ENCODE measurements at places on chromosomes 12 and 14.

DNA sequence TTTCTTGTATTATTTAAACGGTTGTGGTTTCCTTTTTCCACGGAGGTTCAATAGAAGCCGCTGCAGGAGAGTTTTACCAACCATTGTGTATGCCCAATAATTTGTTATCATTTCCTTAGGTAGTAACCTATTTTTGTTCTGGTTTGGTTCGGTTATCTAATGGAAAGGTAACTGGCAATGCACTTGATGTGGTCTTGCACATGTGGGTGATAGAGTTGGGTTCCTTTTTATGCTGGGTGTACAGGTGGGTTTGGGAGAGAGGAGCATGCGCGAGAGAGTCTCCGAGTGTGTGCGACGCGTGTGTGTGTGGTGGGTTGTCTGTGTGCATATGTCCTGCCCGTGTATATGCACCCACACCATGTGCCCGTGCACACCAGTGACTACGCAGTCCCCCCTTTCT, 102.7 kb upstream of the FKBP4 start:
- no peak for DNase-seq

GRCh38 chr14:69323999-69324282, 64.0 kb downstream of the GALNT16 start:
- DNase-seq, result no peak

- no peak for DNase-seq
Measured at GRCh38 chr12:49388682-49389386, 21.6 kb downstream of the SPATS2 start.

GRCh38 chr12:105352940-105353635, 22.6 kb downstream of the C12orf75 start:
- DNase-seq, result peak; percentile 27

GRCh38 chr12:25712169-25712568, 159.1 kb upstream of the LMNTD1 start:
- no peak for DNase-seq

GRCh38 chr14:54349713-54350112, 47.1 kb upstream of the CDKN3 start:
- no peak for DNase-seq

DNA sequence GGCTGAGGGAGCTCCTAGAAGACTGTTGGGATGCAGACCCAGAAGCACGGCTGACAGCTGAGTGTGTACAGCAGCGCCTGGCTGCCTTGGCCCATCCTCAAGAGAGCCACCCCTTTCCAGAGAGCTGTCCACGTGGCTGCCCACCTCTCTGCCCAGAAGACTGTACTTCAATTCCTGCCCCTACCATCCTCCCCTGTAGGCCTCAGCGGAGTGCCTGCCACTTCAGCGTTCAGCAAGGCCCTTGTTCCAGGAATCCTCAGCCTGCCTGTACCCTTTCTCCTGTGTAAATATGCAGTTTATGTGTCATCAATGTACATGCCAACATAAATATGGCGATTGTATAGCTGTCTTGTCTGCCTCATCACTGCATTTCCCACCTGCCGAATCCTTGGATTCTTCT, 7.5 kb downstream of the AMHR2 start:
- no peak for DNase-seq

DNA sequence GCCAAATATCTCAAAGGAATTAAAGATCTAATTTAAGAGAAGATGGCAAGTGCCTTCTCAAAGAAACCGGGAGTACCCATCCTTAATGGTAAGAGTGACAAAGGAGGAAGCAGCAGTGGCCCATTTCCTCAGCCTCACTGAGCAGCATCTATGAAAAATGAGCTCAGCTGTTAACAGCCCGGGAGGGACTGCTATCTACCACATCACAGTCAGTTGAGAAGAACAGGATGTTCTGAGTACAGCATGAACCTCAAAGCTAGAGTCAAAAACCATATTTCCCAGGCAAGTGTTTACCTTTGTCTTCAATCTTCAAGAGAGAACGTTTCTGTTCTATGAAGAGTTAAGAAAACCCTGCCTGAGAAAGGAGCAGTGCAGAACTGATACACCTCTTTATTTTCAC, 115.0 kb downstream of the BTG1 start:
- no peak for DNase-seq

GRCh38 chr14:94341656-94342333, 18.7 kb upstream of the SERPINA6 start:
- DNase-seq, result no peak

DNA sequence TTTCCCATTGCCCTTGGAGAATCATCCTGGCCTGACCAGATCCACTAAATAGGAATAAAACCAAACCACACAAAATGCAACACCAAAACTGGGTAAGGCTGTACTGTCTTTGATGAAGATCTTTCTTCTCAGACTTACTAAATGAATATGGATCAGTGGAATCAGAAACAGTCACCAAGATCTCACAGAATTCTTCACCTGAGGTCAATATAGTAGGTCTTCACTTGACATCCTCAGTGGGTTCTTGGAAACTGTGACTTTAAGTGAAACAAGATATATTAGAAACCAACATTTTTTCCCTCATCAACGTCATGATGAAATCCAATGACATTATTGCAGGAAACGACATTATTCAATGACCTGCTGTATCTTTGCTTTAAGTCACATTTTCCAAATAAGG, 526.2 kb downstream of the FUT8 start:
- DNase-seq, result no peak

- no peak for DNase-seq
Measured at GRCh38 chr12:19755136-19755535, 315.8 kb downstream of the AEBP2 start.

- no peak for DNase-seq
Measured at GRCh38 chr12:64044191-64044590, 177.9 kb downstream of the KICS2 start.

DNA sequence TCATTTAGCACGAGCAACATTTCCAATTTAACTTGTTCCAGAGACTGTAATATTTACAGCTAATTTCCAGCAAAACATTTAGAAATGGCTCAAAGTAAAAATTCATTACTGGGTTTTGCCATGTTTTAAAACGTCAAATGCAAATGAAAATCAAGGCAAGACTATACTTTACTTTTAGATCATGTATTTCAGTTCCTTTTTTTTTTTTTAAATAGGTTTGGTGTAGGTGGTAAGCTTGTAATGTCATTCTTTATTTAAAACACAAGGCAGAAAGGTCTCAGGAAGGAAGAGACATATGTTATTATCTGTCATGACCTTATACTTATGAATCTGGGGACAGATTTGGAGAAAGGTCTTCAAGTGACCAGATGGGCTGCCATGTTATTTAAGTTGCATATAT, 54.1 kb downstream of the GRIP1 start:
- DNase-seq, result no peak

GRCh38 chr12:131001493-131001892, 47.8 kb downstream of the ADGRD1 start:
- DNase-seq, result no peak

DNA sequence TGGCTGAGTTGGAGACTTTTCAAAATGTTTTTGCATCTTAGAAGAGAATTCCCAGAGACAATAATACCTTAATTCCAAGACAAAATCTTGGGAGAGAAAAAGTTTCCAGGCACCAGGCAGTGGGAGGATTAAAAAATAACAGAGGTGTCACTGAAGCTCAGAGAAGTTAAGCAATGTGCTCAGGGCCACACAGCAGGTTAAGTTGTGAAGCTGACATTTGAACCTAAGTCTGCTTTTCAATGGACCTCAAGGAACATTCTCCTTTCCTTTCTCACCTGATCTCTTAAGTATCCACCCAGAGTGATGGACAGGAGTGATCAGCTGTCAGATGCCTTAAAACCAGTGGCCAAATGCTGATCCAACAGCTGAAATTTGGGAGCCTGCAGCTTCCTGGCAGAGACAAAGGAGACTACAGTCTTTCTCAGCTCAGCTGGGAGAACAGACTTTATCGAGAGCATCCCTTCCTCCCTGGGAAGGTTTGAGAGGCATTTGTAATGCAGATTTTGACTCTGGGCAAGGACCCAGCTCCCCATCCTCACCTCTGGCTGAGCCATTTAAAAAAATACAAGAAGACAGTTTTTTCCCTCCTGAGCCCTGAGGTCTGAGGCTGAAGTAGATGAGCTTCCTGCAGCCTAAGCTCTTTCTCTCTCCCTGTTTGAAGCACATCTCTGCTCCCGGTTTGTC, 174.9 kb upstream of the RPH3A start:
- DNase-seq, result no peak

GRCh38 chr14:76922584-76922983, 96.4 kb downstream of the LRRC74A start:
- DNase-seq, result no peak

DNA sequence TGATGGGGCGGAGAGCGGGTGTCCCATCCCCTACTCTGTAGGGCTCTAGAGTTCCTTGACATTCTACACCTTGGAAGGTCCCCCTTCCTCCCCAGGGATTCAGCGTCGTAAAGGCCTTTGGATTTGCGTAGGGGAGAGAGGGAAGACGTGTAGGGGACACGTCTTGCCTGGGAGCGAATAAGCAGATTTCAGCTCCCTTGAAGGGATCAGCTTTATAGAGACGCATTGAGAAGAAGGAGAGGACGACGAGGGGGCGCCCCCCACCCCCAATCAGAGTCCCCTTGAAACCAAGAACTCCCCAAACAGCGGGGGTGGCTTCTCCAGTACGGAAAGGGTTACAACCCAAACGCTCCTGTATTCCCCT, 324 bp downstream of the CALCOCO1 start:
- peak; percentile 20 for DNase-seq

- DNase-seq, result no peak
Measured at GRCh38 chr14:74871819-74872218, 4.1 kb downstream of the PROX2 start.

- no peak for DNase-seq
Measured at GRCh38 chr14:92955381-92955780, 32.4 kb downstream of the CHGA start.

DNA sequence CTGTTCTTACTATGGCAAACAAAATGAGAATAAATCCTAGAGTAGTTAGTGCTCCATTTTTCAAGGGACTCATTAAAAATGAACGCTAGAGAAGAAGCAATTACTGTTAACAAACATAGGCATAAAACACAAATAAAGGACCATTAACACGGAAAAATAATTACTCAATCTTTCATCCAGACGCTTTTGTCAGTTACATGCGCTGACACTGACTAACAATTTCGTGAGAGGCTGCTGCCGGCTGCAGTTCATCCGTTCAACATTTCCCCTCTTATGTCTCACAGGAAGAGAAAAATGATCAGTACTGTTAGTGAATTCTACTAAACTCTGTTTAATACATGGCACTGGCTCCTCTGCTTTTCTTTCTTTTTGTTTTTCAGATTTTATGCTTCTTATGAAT, 472.7 kb upstream of the FLRT2 start:
- DNase-seq, result no peak

DNA sequence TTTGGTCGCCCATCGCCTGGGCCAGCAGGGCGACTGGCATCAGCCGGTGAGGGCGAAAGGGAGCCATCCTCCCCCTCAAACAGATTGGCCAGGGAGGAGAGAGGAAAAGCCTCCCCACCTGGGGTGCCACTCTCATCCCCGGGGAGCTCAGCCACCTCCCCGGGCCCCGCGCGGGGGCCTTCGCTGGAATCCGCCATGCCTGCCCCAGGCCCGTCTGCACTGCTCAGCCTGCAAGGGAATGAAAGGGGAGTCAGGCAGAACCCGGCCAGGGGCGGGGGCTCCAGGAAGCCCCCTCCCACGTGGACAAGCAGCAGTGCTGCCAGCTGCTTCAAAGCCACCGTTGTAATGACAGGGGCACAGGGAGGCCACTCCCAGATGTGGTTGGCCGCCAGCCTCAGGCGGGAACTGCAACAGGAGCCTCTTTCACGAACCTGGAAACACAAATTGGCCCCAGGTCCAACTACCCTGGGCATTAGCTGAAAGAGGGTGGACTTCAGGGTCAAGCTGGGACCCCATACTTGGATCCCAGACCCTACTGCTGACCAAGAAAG, 18.5 kb downstream of the TRPV4 start:
- DNase-seq, result no peak

DNA sequence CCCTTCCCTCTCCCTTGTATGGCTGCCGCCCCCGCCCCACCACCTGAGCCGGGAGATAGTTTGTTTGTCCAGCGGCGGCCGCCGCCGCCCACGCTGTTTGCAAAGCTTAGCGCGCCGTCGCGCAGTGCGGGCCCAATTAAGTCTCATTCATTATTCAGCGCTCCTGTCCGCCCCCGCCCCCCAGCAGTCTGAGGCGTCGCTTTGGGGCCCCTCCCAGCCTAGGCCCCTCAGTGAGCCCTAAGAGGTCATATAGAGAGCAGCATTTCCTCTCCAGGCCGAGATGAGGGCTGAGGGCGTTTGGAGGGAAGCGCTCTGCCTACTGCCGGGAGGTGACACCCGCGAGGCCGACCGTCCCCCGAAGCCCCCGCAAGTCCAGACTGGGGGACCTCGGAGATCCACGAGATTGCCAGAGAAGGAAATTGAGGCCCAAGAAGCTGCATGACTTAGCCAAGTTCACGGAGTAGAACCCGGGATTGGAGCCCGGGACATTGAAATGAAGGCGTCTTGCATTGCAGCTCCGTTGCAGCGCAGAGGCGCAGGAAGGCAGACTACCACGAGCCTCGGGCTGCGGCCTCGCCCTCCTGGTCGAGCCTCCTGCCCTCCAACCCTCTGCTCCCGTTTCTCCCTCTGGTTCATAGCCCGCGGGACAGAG, at the start of gene DNAJC22:
TSS of gene DNAJC22 (plus strand) at position 230 of the 652 bp plus-strand sequence. CDS start 1,985 bp downstream, outside the sequence.
- no peak for DNase-seq

DNA sequence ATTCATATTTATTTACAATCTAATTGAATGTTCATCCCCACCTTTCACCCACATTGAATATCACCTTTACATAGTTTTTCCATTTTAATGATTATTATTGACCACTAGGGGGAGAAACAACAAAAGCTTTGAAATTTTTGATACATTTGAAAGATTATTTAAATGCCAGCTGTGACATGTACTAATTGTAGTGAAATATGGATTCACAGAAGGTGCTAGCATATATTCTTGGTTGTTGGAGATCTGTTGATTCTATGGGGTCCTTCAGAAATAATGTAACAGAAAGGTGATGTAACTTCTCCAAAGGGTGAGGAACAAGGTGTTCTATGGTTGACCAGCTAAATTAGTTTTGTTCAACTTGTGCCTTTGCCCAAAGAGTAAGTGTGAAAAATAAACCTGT, 22.4 kb upstream of the GPR33 start:
- DNase-seq, result peak; percentile 45

GRCh38 chr12:38775457-38775856, 129.9 kb downstream of the CPNE8 start:
- DNase-seq, result peak; percentile 42

DNA sequence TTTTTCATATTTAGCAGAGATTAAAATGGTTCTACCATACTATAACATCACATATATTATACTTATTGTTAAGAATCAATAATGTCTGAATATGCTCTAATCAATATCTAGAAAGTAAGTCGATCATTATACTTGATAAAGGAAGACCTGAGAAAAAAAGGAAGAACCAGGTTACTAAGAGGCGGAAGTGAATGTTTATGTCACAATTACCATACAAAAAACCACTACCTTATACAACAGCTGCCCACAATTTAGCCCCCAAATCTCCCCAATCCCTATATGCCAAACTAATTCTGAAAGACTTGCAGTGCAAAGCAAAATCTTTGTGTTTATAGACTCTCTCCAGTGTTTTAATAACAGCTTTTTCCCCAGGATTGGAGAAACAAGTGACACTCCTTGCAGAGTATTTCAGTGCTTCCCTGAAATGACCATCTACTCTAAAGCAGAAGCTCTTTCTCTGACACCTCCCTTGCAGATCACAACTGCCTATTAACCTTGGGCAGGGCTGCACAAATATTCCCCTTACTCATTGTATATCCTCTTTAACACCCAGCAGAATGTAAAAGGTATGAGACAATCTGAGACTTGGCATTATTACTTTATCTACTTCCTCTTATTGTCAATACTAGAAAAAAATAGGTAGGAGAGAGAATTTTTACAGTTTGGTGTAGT, 12.7 kb upstream of the SLC2A3 start:
- DNase-seq, result no peak

GRCh38 chr12:592024-592505, 71.2 kb downstream of the NINJ2 start:
- no peak for DNase-seq
